ENCODE measurements at places on chromosomes 3 and 15.

DNA sequence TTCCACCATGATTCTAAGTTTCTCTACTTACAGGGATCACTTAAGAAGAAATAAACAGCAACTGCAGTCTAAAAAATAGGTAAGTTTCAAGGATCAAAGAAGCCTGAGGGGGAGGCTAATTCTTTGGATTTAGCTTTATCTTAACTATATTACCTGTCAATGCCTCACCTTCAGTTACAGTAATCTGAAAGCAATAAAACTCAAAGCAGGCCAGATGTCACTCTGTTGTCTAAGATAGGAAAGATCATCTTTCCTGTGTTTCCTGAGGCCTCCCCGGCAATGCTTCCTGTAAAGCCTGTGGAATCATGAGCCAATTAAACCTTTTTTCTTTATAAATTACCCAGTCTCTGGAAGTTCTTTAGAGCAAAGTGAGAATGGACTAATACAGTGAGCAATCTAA, 60.2 kb downstream of the NPTN start:
- no peak for DNase-seq

DNA sequence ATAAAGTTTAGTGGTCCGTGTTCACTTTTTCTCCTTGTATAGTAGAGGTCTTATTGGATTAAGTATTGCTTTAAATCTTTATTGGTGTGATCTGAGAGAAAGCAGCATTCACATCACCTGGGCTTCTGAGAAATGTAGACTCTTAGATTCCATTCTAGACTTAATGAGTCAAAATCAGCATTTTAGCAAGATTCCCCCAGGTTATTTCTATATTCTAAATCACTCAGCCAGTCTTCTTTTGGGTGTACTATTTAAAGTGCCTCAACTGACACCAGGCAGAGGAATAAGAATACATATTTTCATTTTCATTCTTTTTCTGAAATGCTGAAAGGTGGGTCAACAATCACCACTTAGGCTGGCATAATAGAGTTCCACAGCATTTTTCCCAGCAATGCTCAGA, 481.7 kb downstream of the TUSC7 start:
- DNase-seq = no peak

DNA sequence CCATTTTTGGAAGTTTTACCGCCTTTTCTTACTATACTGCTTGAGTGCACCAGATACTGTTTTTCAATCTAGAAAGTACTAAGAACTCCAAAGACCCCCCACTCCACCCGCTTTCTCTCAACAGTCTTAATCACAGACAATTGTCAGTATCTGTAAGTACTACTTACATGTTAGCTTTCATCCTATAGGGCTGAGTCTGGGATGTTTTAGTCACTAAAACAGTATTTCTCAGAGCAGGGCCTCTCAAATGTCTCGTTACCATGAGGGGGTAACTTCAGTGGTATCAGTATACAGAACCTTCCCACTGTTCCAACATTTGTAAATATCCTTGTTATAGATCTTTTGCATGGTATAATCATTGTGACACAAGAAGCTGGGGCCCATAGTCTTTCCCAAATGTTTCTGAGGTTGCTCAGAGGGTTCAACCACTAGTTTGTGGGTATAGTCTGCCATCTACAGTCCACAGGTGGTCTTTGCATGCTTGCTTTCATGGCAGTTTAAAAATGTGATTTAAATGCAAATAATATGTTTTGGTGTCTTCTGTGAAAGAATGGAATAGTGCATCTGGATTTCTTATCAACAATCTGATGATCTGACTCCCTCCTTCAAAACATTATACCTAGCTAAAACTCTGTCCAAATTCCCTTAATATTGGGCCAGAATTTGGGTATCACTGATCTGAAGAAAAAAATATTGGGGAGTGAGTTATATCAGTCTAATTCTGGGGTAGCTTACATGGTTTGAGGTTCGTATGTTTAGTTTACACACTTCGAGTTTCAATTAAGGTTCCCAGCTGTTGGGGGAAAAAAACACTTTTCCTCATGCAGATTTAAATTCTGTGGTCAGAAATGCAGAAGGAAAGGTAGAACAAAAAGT, 18.0 kb upstream of the DNAJC13 start:
- no peak for DNase-seq

DNA sequence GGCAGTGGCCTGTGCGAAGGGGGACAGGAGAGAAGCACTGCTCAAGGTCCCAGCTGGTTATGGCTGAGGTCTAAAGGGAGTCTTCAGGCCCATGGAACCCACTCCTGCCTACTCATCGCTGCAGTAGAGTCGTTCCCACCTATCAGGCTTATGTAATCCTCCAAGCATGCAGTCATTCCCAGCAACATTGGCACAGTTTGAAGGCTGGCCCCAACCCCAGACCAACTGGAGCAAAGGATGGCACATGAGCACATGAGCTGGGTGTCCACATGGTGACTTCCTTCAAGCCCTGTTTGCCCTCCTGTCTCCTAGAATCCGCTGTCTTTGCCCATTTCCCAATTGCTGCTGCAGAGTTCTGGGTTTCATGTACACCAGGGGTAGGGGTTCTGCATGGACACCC, 60.5 kb upstream of the FGD5 start:
- no peak for DNase-seq

- DNase-seq = no peak
Measured at GRCh38 chr3:170162630-170163029, 18.9 kb downstream of the PHC3 start.

DNA sequence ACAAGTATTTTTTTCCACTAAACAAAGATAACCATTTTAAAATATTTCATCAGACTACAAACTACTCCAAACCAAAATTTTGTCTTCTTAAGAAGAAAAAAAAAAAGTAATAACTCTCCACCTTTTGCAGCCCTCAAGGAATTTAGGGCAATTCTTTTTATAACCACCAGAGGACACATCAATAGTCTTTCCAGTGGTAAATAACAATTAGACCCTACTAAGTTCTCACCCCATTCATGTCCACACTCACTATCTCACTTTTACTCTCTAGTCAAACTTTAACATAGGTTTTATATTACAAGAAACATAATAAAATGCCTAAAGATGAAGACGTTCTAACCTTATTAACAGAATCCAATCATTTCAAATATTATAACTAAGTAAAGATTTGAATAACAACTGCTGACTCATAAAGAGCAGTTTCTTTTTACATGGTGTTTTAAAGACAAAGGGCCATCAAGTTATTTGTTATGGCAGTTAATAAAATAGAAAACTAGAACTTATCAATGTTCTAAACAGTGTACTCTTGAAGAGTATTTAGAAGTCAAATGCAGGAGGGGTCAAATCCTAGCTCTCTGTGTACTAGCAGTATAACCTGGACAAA, 33.0 kb downstream of the CCDC39 start:
- DNase-seq = no peak

- no peak for DNase-seq
Measured at GRCh38 chr3:194148383-194148782, 12.4 kb downstream of the HES1 start.

DNA sequence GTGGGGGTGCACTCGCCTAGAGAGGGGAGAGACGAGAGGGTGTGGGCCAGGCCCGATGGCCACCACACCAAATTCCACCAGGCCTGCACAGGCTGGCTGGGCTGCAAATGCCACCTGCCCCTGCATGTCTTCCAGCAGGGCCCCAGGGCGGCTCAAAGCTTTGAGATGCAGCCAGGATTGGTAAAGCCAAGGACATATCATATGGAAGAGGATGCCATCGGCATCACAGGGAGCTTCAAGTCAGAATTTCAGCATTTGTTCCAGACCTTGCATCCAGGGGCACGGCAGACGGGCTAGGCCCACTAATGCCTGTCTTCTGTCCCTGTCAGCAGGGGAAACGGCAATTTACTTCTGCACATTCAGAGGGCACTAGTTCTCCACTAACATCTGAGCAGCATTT, 97.8 kb downstream of the NUP210 start:
- DNase-seq = no peak

- no peak for DNase-seq
Measured at GRCh38 chr3:100216713-100217112, 44.1 kb upstream of the TBC1D23 start.

GRCh38 chr15:48582452-48583247, 62.9 kb downstream of the FBN1 start:
- DNase-seq = no peak

- no peak for DNase-seq
Measured at GRCh38 chr15:88648357-88649214, 9.8 kb downstream of the ISG20 start.

- DNase-seq = no peak
Measured at GRCh38 chr3:52982839-52983238, 63.0 kb downstream of the SFMBT1 start.

DNA sequence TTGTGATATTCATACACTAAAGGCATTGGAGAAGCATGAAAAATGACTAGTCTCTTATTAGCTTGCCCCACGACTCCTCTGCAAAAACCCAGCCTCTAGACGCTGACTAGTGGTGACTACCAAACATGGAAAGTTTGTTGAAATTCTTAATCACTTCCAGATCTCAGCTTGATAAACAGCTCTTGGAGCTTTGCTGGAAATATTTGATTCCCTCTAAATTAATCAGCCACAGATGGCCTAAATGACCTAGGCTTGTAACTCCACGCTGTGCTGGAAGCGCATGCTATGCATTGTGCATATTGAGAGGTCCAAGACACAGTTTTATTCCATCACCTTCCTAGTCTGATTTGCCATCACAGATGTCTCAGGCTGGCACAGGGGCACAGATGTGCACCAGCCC, 244.7 kb upstream of the ST8SIA2 start:
- no peak for DNase-seq

GRCh38 chr3:115857518-115858136, 234.3 kb downstream of the GAP43 start:
- no peak for DNase-seq

DNA sequence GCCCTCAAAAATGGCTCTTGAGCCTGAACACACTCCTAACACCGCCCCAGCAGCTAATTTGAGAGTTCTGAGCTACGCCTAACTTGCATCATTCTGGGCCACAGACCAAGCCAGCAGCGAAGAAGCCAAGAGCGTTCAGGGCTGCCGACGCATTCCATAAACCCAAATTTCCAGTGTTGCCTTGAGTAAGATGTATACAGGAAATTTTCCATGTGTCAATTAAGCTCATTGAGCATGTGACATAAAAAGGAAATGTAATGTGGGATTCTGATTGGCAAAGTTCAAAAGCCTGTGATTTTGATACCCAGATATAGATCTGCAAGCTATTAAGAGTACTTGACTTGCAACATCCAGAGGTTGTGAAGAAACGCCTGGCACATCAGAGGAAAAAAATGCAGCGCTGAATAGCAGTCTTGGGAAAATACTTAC, 148.6 kb upstream of the NR2F2 start:
- no peak for DNase-seq

- no peak for DNase-seq
Measured at GRCh38 chr3:119628816-119629445, 31.2 kb downstream of the PLA1A start.

DNA sequence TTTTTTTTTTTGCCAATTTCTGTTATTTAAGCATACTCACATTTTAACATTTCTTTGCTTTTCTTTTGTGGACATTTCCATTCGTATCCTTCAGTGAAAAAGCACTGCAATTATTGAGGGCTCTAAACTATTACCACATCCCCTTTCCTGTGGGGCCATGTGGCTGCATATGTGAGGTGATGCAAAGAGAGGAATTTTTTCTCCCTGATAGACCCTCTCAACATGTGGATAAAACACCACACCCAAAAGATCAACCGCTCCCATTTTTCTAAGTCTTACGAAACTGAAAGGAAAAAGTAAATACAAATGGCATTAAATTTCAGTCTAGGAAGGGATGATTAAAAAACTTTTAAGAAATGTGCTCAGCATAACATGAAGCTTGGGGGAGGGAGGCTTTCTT, 68.8 kb downstream of the DNAJC13 start:
- no peak for DNase-seq

GRCh38 chr15:43511012-43511885, 6.2 kb upstream of the MAP1A start:
- DNase-seq = no peak

- DNase-seq = no peak
Measured at GRCh38 chr3:126969586-126969985, 13.3 kb upstream of the PLXNA1 start.

DNA sequence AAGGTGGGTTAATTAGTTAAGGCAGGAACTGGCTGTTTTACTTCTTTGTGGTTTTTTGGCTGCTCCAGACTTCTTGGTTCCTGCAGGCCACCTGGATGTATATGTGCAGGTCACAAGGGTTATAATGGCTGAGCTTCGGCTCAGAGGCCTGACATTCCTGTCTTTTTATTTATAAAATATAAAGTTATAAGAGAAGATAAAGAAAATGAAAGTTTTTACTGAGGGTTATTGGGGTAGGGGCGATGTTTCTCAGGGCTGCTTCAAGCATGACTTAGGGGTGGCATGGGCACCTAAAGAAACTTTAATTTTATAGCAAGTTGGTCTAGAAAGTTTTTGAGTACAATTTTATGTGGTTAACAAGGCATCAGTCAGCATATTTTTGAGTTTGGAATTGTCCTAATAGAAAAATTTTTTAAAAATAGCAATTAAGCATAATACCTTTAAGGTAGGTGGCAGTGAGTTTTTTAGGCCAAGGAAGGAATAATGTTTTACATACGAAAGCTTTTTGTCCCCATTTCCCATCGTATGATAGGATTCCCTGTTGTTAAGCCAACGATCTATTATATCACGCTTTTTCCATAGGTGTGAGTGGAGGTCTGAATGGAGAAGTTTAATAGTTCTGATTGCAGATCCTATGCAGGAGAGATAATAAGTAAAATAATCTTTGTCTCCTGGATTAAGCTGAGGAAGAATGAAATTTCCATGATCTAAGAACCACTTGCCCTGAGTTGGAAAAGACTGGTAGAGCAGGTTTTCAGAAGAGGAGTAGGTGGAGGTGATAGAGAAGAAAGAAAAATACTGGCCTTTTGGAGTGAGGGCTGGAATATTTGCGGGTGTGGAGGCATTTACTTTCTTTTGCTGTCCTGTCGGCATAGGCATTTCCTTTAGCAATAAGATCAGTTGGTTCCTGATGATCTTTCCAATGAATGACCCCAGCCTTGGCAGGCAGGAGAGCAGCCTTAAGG, 10.1 kb downstream of the STRIT1 start:
- no peak for DNase-seq

- no peak for DNase-seq
Measured at GRCh38 chr15:81723113-81723651, 322.6 kb downstream of the MEX3B start.

GRCh38 chr3:118973050-118973449, 61.6 kb downstream of the IGSF11 start:
- no peak for DNase-seq

DNA sequence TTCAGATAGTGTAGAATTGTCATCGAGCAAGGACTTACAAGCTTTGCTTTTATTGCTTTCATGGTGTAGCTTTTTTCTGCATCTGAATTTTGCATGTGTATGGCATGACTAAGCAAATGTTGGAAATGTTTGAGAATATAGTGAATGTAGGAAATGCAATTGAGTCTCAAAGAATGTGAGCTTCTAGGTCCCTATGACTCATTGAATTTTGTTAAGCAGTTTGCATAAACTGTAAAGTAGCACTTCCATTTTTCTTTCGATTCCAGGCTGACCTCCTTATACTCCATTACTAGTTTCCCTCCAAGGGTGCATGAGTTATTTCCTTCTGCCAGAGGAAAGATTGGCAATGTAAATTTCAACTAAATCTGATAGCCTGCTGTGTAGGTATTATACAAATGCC, 619.2 kb downstream of the DIPK2A start:
- DNase-seq = no peak

GRCh38 chr3:38984731-38985130, 67.0 kb downstream of the SCN11A start:
- no peak for DNase-seq

- DNase-seq = no peak
Measured at GRCh38 chr15:87193481-87193880, 1063.1 kb downstream of the NTRK3 start.

GRCh38 chr3:157442729-157443128, 6.1 kb downstream of the PTX3 start:
- no peak for DNase-seq
